Sciatic nerve (tissue), 2 donors: ENCODE measurements at places on chromosomes 5 and 9.

DNA sequence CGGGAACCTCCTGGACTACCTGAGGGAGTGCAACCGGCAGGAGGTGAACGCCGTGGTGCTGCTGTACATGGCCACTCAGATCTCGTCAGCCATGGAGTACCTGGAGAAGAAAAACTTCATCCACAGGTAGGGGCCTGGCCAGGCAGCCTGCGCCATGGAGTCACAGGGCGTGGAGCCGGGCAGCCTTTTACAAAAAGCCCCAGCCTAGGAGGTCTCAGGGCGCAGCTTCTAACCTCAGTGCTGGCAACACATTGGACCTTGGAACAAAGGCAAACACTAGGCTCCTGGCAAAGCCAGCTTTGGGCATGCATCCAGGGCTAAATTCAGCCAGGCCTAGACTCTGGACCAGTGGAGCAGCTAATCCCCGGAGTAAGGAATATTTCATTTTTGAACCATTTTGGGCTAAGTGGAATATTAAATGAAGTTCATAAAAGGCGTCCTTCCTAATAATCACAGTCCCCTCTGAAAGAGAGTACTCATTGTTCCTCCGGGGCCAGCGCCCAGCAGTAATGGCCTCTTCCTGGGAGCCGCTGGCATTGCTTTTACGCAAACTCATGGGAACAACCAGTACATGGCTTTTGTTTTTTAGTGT lies 23.6 kb downstream of the QRFP start:
- DNase-seq: no peak

- DNase-seq: no peak
Observed at GRCh38 chr9:123234853-123235252, 33.5 kb downstream of the STRBP start.

- no peak for DNase-seq
Observed at GRCh38 chr9:89491694-89492093, 6.2 kb downstream of the SEMA4D start.

DNA sequence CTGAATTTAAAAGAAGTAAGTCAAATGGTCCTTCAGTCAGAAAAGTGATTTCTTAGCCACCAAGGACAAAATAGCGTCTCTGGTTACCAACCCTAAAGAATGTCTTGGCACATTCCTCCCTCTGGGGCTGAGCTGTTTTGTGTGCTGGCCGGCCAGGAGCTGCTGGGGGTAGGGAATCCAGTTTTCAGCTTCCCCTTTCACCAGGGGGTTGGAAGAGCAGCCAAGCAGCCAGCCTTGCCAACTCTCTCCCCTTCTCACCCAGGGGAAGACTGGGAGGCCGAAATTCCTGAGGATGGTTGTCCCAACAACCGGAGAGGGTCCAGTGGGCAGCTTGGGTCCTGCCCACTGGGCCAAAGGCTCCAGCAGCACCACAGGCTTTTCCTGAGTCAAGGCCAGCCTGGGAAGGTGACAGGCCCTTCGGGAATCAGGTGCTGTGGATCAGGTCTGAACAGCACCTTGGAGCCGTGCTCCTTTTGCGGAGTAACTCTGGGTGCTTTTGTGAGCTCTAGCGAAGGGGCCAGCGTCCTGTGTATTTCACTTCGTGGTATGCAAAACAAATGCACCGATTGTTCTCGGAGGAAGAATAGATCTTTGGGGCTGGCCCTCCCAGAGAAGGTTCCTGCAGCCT lies 4.2 kb downstream of the WWC1 start:
- DNase-seq: no peak

DNA sequence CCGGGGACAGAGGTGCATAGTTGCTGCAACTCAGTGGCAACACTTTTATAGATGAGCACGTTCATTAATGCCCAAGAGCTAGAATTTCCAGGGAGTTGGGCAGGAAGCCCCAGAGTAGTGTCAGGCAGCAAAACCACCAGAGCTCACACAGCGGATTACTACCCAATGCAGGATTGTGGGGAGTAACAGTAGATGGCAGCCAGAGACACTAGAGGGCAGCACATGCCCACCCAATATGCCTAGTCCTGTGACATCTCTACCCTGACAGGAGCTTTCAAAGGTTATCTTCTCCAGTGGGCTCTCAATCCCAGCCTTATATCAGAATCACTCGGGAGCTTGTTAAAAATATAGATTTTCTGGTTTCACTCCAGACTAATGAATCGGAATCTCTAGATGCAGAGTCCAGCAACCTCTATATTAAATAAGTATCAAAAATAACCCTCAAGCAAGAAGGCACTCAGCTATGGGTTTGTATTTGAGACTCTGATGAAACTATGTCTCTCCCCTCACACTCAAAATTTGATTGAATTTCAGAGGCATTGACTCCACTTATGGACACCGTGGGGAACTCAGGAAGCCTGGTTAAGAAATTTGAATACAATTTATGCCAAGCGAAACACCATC lies 58.4 kb upstream of the PHF24 start:
- peak; percentile 86 for DNase-seq

DNA sequence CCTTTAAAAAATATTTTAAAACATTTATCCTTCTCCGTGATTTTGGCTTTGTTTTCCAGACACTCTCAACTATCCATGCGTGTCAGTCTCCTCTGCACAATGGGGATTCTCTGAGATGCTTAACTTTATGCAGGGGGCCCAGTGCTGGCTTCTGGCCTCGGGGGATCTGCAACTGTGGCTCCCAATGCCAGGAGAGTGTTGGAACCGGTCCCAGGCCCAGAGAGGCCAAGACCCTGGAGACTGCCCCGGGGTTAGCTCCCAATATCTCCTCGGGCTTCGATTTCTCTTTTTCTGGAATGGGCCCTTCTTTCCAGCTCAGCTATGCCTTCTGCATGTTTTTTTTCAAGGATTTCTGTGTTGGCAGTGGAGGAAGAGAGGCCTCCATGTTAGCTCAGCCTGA lies 20.1 kb upstream of the SARDH start:
- DNase-seq: no peak

DNA sequence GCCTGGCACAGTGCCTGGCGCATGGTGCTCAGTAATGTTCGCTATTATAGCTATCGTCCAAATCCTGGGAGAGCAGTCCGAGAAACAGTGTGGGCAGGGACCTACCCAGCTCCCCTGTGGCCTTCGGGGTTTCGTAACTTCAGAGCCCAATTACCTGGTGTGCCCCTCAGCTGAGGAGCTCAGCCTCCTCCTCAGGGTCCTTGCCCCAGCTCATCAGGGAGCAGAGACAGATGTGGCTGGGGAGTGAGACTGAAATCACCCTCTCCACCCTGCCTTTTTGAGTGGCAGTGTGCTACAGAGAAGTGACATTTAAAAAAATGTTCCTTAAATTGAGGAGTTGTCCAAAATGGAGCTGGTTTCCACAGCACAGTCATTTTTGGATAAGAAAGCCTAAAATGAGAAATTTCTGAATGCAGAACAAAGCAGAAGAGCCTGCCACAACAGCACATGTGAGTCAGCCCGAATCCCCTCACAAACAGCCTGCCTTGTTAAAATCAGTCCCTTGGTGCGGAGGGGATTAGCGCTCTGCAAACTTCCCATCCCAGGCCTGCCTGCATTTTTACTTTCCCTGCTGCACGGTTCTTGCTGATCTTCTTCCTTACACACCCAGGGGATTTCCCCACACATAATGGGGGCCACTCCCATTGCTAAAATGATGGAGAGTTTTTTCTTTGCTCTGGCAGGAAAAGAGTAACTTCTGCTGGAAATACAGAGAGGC lies 78.1 kb upstream of the PITX1 start:
- DNase-seq: no peak

- no peak for DNase-seq
Observed at GRCh38 chr5:16064135-16064893, 115.3 kb downstream of the MARCHF11 start.
